Anterior cingulate cortex (tissue), 58 donors: ENCODE measurements at places on chromosomes 11 and 22.

DNA sequence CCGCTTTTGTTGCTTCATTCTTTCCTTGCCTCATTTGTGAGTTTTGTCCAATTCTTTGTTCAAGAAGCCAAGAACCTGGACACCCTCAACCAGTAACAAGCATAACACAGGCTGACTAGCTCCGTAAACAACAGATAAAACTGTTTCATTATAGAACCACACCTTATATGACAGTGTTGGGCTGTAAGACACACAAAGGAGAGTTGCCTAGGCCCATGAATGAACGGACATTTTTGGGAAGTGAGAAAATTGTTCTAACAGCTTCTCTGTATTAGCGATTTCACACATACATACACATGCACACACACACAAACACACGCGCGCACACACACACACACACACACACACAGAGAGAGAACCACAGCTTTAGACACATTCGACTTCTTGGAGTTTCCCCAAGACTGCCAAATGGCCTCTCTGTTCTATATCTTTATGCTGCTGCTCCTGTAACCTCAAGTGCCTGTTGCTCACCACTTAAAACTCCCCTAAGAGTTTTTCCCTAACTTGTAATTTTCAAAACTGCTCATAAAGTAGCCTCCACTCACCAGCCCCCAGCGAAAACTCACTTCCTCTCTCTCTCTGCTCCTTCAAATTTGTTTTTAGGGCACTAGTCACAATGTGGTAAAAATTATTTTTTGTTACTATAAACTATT lies 35.9 kb downstream of the CTSC start:
- DNase-seq: no peak

DNA sequence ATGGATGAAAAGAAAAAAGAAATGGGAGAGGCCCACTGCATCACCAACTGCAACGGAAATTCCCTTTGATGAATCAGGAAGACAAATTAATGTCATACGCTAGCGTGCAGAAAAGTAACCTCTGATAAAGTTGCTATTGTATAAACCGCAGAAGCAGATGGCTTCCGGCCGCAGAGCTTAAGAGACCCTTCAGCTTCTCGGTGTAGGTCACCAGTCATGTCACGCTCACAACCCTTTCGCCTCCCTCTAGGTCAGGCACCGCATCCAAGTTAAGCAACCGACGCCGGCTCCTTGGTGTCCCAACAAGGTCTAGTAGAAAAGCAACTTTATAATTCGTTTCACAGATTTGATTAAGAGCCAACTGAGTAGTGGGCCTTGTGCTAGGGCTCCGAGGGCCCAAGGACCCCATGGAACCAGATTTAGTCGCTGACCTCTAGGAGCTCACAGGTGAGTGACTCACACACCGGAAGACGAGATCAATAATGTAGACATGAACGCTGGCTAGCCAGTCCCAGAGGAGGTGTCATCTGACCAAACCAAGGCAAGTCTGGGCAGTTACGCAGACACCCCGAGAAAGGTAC lies 1.2 kb upstream of the ZFP91 start:
- no peak for DNase-seq

DNA sequence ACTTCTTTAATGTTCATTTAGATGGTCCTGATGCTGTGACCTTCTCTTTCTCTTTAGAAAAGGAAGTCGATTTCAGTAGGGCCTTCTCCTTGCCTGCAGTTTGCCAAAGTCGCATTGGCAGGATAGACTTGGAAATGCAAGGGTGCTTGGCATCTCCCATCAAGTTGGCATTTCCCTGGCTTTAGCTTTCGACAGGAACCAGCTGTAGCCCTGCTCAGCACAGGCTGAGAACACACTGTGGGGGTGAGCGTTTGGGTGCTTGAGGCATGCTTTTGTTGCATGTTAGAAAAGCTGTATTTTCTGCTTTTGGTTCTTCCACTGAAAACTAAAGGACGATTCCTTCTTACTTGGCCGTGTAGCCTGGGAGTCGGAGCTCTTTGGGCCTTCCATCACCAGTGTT lies 37.7 kb downstream of the LDLRAD3 start:
- peak; percentile 53 for DNase-seq

DNA sequence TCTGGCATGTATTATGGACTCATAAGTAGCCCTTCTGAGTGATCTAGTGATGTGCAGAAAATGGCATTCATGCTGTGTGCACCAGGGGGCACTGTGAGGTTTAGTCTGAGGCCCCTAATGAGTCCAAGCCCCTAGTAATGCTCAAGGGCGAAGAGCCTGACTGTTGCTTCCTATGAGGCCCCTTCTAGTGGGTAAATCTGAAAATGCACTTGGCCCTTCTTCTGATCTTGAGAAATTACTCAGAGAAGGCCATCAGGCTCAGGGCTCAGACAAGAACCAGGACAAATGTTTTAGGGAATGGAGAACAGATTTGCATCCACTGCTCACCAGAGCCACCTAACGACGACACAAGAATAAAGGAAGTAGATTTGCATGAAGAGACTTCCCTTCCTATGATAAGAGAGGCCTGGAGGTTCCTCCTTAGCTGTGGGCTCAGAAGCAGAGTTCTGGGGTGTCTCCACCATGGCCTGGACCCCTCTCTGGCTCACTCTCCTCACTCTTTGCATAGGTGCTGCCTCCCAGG lies 75.8 kb downstream of the GGTLC2 start:
- no peak for DNase-seq

GRCh38 chr22:37659066-37659896 lies 758 bp downstream of the PDXP start:
- no peak for DNase-seq

DNA sequence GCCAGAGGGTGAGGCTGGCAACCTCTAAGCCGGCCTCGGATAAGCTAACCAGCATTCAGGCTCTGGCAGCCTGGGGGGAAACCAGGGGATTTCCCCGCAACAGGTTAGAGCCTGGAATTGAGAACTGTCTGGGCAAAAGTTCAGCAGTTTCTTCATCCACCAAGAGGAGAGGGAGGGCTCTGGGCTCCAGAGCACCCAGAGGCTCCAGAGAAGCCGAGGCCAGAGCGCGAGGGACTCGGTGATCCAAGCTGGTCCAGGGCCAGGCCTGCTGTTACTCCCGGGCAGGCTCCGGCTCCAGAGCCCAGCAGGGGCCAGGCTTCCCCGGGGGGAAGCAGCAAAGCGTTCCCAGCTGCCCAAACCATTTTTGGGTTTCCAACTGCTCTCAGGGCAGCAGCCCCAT lies 13.3 kb upstream of the SH3BP1 start:
- DNase-seq: no peak

GRCh38 chr11:19557720-19558140 lies 154.9 kb upstream of the NAV2 start:
- DNase-seq: peak; percentile 72

GRCh38 chr11:65329944-65330403 lies 3.7 kb upstream of the DPF2 start:
- DNase-seq: peak; percentile 72

DNA sequence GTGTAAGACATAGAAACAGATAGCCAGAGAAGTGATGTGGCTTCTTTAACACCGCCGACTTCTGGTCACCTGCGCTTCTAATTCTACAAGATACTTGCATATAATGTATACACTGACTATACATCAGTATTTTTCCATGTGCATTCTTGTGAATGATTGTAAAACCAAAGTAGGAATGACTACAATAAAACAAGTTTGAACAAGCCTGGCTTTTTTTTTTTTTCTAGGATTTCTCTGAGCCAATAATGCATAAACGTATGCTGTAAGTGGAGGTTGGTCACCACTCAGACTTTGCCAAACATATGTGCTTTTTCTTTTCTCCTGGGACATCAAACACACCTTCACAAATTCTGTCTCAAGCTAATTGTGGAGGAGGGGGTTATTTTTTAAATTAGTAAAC lies 237.8 kb upstream of the KIRREL3 start:
- no peak for DNase-seq

- no peak for DNase-seq
Measured at GRCh38 chr11:62015615-62016014, 48.2 kb upstream of the FTH1 start.

- DNase-seq: no peak
Measured at GRCh38 chr22:28351476-28351875, 328.2 kb downstream of the TTC28 start.

- no peak for DNase-seq
Measured at GRCh38 chr22:50708474-50708873, 29.5 kb upstream of the ACR start.

DNA sequence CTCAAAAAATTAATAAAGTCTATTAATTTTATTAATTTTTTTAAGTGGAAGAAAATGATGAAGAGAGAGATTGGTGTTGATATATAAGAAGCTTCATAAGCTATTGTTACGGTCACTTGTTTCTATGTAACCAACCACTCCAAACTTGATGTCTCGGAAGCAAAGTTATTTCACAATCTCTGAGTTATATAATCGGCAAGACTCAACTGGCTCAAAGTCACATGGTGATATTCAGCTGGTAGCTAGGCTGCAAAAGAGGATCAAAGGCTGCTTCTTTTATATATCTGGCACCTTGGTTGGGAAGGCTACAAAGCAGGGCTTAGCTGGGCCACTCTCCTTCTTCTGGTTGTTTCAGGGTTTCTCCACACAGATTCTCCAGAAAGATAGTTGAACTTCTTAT lies 245.1 kb upstream of the ARHGAP42 start:
- no peak for DNase-seq

DNA sequence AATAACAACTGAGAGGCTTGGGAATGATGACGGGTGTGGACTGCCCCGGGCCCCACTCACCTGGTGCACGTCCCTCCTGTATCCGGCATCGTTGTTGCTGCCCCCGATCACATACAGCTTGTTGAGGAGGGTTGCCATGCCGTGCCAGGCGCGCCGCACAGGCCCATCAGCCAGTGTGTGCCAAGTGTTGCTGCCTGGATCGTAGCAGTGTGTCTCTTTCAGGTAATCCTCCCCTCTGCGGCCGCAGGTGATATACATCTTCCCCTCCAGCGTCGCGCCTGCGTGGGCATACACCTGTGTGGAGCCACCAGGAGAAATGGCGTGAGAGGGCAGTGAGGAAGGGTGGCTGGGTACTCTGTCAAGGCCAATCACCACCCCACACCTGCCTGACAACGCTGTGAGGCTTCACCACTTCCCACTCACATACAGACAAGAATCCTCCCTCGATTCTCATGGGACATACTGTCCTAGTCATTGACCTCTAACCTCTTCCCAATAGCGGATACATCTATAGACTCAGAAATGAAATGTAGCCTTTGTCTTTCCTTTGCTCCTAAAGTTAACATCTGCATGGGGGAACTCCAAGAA lies 8.9 kb upstream of the SCARF2 start:
- DNase-seq: no peak

- no peak for DNase-seq
Measured at GRCh38 chr11:10654811-10655150, 38.8 kb downstream of the IRAG1 start.

DNA sequence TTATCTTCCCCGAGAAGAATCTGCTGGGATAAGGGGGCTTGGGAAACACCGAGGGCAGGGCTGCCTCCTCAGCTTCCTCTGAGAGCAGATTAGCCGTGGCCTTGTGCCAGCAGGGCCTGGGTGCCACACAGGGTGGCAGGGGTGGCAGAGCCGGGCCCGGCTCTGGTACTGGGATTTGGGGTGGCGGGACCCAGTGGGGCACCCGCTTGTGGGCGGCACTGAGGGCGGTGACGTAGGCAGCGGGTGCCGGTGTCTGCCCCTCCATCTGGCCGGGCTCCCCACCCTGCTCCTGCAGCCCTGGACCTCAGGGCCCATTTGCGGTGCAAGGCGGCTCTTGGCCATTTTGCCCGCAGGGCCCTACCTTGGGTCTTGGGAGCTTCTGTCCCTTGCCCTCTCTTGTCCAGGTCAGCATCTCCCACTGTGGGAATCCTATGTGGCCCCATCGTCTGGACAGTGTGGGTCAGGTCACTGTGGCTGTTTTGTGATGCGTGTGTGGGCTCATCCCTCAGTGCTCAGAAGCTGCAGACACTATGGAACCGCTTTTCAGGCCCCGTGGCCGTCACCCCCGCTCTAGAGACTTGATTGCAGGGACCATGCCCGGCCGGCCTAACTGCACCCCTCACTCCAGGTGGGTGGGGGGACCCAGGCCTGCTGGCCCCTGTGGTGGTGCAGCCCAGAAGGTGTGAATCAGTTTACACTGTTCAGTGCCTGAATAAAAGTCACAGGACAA lies 29.7 kb upstream of the KRTAP5-6 start:
- no peak for DNase-seq

DNA sequence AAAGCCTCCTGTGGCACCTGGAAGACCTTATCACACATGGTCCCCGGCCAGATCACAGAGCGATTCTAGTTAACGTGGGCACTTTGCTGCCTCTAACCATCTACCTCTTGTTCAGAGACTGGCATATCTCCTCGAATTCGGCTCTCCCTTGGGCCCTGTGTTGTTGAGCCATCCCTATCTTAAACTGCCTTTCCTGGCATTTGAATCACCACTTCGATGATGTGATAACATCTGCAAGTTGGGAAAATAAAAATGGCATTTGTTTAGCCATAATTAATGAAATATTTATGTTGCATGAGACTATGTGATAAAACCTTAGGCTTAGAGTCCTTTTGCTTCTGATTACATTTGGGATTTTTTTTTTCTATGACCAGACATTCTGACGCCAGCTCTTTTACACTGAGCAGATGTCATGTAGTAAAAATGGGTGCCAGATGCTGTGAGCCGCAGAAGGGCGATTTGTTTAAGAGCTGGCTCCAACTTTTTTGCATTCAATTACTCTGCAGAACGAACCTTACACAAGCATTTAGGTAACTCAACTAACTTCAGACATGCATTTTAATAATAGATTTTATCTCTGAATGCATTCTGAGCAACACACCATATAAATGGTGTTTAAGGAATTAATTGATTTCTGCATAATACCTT lies 58.5 kb upstream of the PARVA start:
- DNase-seq: no peak

DNA sequence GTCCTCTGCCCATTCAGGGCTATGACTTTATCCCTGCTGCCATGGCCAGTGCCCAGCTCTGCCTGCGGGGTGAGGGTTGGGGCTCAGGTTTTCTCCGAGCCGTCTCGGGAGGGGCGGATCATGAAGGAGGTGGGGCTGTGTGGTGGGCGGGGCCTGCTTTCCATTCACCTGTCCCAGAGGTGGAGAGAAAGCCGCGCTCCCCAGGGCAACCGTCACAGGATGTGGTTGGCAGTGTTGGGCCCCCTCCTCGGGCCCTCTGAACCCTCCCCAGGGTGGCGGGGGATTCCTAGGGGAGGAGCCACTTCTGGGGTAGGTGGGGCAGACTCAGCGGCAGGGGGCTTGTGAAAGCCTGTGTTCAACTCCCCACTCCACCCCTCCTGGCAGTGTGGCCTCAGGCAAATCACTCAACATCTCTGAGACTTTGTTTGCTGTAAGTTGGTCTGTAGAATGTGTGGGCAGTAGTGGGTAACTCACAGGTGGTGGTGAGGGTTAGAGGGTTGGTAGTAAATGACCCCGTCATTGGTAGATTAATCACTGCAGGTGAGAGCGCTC lies 50.3 kb downstream of the CD6 start:
- no peak for DNase-seq
